ENCODE measurements at places on chromosomes 7 and 10.

DNA sequence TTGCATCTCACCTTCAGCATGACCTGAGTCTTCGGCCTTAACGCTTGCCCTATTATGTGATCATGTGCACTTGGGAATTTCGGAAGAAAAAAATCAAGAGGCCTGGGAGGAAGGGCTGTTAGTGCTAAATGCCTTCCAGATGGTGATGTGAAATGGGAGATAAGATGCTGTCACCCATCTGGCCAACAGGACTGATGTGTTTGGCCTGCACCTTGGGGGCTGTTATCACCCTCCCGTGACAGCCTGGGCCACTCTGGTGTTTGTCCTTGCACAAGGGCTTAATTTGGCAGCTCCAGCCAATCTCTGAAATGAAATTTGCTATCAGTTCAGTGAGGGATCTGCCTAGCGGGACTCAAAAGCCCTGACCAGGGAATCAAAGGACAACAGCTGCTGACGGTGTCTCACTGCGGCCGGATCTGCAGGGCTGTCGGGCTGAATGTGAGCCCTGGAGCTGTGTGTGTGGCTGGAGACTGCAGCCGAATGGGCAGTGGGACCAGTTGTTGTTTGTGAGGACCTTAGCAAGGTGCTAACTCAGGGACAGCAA is 131.4 kb upstream of the BTBD16 start:
- no peak for DNase-seq

- no peak for DNase-seq
These were observed 1.1 kb downstream of the SNX13 start for GRCh38 chr7:17939211-17939605.

GRCh38 chr7:12107841-12108254 is 103.2 kb upstream of the TMEM106B start:
- DNase-seq = no peak

GRCh38 chr7:22841954-22842353 is 19.3 kb upstream of the TOMM7 start:
- DNase-seq = no peak

- DNase-seq = no peak
These were observed 35.3 kb downstream of the CDC14C start for GRCh38 chr7:48959676-48960075.

- no peak for DNase-seq
These were observed 44.8 kb upstream of the KCNIP2 start for GRCh38 chr10:101888251-101888949.

- DNase-seq = no peak
These were observed 44.5 kb downstream of the LANCL2 start for GRCh38 chr7:55409482-55410225.

- DNase-seq = no peak
These were observed 506.3 kb downstream of the CALN1 start for GRCh38 chr7:71905821-71906220.

DNA sequence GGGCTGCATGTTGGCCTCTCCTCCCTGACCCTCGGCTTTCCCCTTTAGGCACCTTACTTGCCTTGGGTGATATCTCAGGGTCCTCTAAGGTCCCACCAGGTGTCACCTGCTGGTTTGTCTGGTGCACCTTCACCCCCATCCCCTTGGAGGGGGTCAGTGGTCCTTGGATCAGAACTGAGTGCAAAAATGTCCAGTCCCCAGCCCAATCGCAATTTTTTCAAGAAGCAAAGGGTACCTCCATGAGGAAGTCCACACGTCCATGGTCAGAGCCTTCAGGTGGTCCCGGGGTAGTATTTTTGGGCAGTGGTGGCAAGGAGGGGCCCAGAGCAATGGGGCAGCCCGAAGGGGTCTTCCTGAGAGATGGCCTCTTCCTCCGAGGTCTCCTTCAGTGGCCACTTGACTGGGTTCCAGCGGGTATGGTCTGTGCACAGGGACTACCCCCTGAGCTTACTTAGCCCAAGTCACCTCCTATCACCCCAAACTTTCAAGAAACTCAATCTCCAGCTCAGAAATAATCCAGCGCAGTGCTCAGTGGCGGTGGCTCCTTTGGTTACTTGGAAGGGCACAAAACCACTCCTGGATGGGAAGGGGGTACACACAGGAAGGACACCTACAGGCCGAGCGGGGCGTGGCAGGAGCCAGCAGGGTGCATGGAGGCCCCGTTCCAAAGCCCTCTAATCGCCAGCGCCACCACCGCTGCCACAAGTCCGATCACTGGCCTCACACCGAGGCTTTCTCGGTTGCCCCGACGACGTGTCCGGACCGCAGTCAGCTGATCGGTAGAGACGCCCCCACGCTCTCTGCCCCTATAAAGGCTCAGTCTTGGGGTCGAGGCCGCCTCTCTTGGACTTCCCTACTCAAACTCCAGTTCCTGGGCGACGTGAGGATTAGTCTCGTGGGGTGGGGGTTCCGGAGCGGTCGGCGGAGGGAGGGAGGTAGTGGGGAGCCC is 4.5 kb downstream of the SAP25 start:
- DNase-seq = peak; percentile 44

GRCh38 chr10:103254538-103255325 is 9.0 kb downstream of the RPEL1 start:
- peak; percentile 31 for DNase-seq

DNA sequence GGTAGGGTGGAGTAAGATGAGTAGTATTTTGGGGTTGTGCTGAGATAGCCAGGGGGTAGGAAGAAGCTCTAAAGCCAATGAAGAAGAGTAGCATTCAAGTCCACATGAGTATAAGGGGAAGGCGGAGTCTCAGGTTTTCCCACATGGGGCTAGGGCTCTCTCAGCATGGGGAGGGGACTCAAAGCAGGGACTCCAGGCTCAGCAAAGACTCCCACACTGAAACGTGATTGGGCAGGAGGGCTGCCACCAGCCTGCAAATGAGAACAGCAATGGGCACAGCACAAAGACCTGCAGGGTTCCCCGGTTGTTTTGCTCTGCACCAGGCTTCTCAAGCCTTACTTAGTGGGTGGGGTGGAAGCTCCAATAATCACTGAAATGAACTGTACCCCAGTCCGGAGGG is 1.5 kb upstream of the NRAP start:
- no peak for DNase-seq

GRCh38 chr7:30831936-30832335 is 60.7 kb downstream of the MINDY4 start:
- DNase-seq = no peak

DNA sequence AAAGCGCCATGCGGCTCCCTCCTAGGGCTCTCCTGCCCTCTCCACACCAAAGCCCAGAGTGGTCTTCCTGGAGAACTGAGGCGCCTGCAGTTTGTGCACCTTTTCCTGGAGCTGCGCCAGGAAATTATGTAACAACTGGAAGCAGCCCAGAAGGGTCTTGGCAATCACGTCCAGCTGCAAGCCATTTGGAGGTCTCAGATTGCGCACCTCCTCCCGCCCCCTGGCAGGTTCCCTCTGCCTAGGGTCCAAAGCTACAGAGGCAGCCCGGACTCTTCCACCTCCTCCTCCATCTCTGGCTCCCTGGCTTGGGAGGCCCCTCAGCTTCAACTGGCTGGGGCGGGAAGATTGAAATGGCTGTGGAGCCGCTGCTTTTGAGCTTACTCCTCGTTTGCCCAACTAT is 34.0 kb upstream of the SFTPD start:
- no peak for DNase-seq

- peak; percentile 56 for DNase-seq
These were observed 17.6 kb downstream of the DNAJB12 start for GRCh38 chr10:72337039-72337629.

GRCh38 chr7:139851770-139852481 is 22.9 kb downstream of the TBXAS1 start:
- DNase-seq = no peak

GRCh38 chr7:73881352-73882046 is 20.5 kb downstream of the TMEM270 start:
- no peak for DNase-seq

DNA sequence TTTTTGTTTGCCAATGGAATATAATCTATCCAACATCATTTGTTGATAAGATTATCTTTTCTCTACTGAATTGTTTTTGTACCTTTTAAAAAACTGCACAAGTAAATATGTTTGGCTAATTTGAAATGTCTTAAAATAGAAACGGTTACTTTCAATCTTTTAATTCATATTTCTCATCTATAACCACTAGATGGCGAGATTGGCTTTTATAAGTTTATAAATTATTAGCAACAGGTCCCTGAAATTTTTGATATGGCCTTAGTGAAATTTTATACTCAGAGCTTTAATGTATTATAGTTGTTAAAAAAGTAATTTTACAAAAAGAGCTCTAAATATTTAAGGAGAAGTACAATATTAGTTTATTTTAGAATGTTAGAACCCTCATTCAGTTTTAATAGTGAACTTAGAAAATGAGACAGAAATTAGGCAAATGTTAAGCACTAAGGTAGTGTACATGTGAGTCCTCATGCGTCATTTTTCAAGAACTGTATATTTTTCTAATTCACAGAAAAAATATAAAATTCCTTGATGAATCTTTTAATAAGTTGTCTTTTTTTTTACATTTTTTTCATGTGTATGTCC is 592.5 kb downstream of the ARL4A start:
- no peak for DNase-seq

DNA sequence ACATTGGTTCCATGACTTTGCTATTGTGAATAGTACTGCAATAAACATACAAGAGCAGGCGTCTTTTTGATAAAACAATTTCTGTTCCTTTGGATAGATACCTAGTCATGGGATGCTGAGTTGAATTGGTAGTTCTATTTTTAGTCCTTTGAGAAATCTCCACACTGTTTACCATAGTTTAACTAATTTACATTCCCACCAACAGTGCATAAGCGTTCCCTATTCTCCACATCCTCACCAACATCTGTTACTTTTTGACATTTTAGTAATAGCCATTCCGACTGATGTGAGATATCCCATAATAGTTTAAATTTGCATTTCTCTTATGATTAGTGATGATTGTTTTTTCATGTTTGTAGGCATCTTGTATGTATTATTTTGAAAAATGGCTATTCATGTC is 707.0 kb downstream of the SORCS1 start:
- DNase-seq = no peak

DNA sequence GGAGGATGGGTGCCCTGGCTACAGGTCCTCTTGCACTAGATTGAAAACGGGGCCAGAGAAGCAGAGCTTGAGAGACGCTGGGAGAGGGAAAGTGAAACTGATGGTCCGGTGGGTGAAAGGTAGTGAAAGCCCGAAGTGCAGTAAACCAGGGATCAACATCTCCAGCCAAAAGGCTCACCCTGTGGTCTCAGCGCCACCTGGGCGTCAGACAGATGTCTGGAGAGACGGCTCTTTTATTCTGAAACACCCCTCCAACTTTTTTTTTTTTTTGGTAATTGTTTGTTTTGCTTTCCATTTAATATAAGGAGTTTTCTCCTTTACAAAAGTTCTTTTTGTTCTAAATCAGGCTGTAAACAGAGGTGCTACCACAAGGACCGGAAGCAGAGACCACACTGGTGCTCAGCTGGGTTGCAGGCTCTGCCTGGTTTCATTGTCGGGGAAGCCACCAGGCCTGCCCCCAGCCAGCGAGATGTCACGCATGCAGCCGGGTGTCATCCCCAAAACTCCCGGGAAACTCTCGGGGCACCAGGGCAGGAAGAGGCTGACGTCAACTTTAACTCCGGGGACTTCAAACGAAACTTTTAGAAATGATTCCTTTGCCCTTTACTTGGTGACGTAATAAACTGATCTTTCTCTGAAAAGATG is 11.2 kb downstream of the IL2RA start:
- DNase-seq = peak; percentile 91

GRCh38 chr7:112192236-112193154 is 13.7 kb downstream of the DOCK4 start:
- no peak for DNase-seq

DNA sequence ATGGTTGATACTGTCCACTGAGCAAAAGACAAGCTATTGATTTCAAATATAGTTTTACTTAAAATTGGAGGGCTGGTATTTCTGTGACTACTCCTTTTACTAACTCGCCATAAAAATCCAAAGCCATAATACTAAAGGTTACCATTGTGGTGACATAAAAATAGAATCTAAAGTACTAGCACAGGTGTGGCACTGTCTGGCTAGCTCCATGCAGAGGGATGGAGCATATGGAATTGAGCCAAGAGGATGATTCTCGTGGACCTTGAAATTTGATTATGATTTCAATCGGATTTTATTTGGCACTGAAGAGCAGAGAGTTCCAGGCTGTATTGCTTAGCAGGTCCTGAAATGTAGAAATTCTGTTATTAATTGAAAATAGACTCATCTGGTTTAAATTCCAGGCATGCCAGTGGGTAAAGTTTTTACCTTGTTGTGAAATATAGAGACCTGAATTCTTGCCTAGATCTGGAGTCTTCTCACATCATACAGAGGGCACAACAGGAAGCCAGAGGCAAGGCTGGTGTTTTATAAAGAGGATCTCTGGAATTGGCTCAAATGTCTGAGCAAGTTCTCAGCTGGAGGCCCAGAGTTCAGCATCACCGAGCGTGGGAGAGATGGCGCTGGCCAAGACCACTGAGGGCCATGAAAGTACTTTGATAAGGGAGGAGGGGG is 29.9 kb upstream of the DLD start:
- DNase-seq = no peak

- DNase-seq = no peak
These were observed 151.7 kb upstream of the TAC1 start for GRCh38 chr7:97580205-97580604.

- no peak for DNase-seq
These were observed 366.5 kb upstream of the AKR1E2 start for GRCh38 chr10:4459531-4459930.

DNA sequence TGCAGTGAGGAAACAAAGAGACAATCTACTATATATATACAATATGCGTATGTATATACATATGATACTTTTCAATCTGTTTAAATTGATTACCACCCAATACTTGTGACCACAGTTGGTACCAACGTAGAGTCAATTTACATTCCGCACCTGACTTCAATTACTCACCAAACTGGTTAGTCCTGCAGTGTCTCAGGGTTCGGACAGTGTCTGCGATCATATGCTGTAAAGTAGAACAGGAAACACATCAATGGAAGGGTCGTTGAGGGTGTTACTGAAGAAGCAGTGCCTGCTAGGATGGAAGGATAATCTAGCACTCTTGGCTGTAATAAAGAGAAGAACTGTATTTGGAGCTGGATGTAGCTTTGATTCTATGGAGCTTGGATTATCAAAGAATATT is 179.7 kb upstream of the CDCA7L start:
- no peak for DNase-seq

- no peak for DNase-seq
These were observed 67.3 kb downstream of the ANKIB1 start for GRCh38 chr7:92313055-92313454.

- DNase-seq = no peak
These were observed 55.9 kb downstream of the ELFN1 start for GRCh38 chr7:1725766-1726630.

DNA sequence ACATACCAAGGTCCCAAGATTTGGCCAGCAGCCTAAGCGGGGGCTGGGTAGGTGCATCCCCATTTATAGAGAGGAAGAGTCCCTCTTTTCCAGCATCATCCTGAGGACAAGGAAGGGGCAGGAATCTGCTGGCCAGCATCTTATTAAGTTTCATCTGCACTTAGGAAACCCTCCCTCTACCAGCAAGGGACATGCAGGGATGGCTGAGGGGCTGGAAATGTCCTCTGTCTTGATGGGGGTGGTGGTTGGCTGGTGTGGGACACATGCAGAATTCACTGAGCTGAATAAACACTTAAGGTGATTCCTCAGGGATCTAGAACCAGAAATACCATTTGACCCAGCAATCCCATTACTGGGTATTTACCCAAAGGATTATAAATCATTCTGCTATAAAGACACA is 42.1 kb downstream of the NOD1 start:
- no peak for DNase-seq
